ENCODE measurements at places on chromosomes 4 and X.

- peak; percentile 4 for DNase-seq
Measured at GRCh38 chr4:102868153-102868780, 525 bp upstream of the CISD2 start.

DNA sequence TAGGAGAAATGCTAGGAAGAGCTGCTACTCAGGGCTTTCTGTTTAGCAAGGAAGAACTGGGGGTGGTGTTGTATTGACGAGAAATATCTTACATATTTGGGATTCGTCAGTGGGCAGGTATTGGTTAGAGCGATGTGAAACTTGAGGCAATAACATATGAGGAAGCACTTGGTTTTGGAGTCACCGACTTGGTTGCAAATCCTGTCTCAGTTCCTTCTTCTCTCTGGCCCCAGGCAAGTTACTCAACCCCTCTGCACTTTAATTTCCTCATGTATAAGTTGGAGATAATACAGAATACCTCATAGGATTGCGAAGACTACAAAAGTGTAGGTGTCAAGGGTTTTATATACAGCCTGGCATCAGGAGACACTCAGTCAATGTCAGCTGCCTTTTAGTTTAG is 34.1 kb downstream of the GPAT3 start:
- DNase-seq: no peak

DNA sequence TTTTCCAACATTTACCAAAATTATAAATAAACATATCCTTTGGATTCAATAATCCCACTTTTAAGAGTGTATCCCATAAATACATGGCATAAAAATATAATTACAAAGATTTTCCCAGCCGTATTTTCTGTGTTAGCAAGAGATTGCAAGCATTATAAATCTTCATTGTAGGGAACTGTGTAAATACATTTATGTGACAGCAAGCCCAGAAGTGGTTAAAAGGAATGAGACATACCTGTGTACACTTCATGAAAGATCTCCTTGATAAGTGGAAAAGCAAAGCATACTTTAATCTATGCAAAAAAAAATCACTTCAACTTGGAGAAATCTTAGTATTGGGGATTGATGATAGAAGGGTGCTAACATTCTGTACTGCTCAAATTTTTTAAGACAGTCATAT is 173.1 kb downstream of the GASK1B start:
- DNase-seq: no peak

DNA sequence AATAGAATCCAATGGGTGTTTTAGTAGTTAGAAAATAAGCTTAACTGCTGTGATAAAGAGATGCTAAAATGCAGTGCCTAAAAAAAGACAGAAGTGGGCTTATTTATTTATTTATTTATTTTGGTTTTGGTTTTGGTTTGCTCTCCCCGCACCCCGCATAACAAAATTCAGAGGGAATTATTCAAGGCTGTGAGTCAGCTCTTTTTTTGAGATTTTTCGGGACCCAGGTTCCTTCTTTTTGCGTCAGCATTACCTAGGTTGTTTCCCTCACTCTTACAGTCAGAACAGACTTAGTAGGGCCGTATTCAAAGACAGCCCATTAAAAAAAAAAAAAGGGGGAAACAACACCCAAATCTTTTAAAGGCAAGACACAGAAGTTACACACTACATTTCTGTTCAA is 1495.5 kb upstream of the ADGRL3 start:
- no peak for DNase-seq
